ENCODE measurements at places on chromosomes 6 and 20.

GRCh38 chr6:4778086-4778485, 1.9 kb downstream of the CDYL start:
- DNase-seq = no peak

DNA sequence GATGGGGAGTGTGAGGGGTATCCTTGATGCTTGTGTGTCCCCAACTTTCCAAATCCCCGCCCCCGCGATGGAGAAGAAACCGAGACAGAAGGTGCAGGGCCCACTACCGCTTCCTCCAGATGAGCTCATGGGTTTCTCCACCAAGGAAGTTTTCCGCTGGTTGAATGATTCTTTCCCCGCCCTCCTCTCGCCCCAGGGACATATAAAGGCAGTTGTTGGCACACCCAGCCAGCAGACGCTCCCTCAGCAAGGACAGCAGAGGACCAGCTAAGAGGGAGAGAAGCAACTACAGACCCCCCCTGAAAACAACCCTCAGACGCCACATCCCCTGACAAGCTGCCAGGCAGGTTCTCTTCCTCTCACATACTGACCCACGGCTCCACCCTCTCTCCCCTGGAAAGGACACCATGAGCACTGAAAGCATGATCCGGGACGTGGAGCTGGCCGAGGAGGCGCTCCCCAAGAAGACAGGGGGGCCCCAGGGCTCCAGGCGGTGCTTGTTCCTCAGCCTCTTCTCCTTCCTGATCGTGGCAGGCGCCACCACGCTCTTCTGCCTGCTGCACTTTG, at the start of gene TNF:
TNF (plus strand) TSS at position 231 of the 567 bp plus-strand sequence; CDS start at position 408, 177 bp downstream.
- DNase-seq = no peak

GRCh38 chr6:155325700-155326516, 11.6 kb upstream of the TFB1M start:
- DNase-seq = no peak

DNA sequence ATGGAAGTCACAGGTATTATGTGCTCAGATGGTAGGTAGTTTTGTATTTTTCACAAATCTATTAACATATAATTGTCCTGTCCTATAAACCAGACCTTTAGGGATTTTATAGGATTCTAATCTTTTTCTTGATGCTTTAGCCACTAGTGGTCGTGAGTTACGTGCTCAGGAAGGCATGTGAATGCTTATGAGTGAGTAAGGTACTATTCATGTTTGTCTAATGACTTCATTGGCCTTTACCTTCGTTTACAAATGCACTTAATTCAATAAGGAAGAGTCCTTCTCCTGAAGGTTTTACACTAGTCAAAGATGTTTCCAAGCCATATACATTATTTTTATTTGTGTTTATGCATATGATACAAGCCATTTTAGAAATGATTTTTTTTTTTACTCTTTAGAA, 23.0 kb downstream of the PACRG start:
- no peak for DNase-seq

GRCh38 chr6:129936329-129937165, 75.4 kb upstream of the TMEM244 start:
- no peak for DNase-seq

DNA sequence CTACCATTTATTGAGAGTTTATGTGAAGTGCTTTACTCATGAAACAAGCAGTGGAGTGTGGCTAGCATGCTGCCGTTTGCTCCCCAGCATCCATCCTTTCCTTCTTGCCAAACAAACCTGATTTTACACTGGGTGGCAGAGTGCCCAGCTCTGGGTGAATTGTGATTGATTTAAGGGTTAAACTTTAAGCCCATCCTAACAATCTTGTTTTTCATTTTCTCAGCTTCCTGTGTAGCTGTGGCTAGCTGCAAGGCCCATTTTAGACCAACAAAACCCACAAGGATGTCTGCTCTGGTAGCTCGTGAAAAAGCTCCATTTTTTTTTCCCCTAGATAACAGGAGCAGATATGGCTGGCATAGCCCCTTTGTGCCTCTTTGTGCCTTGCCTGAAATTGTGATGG, 77.7 kb upstream of the KCNG1 start:
- DNase-seq = no peak

Measured in left renal pelvis (tissue), 4 donors.